Activated naive CD4-positive, alpha-beta T cell treated with anti-CD3 and anti-CD28 coated beads for 36 hours (primary cell): ENCODE measurements at places on chromosomes 16 and 17. TPM values are rescaled to one million over a fixed set of nuclear protein-coding genes. Genes with fewer than 3 reads are reported as not detected.
A peak's percentile ranks its signal among the peaks of the same experiment; 100 is the strongest.

DNA sequence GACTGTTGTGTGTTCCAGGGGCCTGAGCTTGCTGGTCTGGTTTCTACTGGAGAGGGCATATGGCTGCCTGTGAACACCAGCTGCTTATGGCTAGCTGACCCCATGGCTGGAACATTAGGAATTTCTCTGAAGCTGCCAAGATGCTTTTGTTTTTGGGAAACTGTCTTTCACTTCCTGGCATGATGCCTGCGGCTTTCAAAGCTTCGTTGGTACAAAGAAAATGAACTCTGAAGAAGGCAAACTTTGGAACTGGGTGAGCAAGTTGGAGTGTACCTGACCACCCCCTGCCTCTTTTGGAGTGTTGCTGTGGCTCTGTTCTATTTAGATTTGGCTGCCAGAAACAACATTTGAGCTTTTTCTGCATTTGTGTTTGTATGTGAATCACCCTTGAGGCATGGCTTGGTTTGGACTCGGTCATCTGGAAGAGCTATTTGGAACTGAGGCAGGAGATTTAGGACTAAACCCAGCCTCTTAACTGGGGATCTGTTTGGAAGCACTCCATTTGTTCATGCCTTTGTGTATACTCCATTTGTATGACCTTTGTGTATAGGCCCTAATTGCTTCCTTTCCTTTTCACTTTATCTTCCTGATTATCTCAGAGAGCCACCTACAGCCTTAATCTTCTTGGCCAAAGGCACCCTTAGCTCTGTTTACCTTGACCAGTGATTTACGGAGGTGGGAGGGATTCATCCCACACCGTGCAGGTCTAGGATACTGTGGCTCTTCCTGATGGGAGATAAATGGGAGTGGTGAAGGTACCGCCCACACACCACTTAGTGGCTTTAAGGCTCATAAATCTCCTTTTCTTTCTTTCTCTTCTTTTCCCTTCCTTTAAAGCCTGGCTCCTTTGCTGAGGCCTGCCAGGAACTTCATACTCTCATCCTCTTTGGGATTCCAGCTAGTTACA lies 7.3 kb upstream of the CPHXL start:
- no peak overlapping the region for H3K27ac ChIP-seq
- no peak for DNase-seq
- H3K4me1 ChIP-seq = no peaks in the 10 kb centered on the region
- no peak overlapping the region for H3K4me3 ChIP-seq

GRCh38 chr16:77227745-77228144 lies 28.5 kb downstream of the SYCE1L start:
- H3K4me3 ChIP-seq = no peak overlapping the region
- H3K4me1 ChIP-seq = peaks cover 4% of the 10 kb centered on the region
- peaks cover 4% of the 10 kb centered on the region for H3K27me3 ChIP-seq
- H3K36me3 ChIP-seq = no peaks in the 10 kb centered on the region
- H3K27ac ChIP-seq = no peak overlapping the region
- peak; percentile 35 for DNase-seq

DNA sequence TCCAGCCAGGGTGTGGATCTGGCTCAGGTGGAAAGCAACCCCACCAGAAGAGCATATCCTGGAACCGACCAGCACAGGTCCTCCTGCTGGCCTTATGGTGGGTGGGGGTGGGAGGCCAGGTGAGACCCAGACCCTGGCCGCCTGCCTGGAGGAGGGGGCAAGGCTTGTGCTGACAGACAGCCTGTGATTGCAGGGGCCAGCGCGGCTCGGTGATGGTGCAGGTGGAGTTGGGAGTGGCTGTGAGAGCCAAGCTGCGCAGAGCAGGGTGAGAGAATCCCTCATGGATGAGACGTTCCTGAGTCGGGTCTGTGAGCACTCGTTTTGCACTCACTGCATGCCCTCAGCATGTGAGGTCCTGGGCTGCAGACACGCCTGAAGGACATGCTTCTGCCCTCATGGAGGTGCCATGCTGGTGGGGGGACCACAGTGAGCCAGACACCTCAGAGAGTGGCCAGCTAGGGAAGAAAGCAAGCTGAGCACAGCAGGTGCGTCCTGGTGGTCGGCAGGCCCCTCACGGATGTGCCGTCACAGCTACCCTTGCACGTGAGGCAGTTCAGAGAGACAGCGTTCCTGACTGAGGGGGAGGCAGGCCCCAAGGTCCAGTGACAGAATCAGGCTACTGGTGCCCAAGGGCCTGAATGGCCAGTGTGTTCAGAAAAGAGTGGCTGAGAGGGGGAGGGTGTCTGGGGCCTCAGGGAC lies 3.8 kb upstream of the KCNJ12 start:
- H3K4me3 ChIP-seq = no peak overlapping the region
- H3K36me3 ChIP-seq = no peaks in the 10 kb centered on the region
- H3K4me1 ChIP-seq = peaks cover 6% of the 10 kb centered on the region
- no peak overlapping the region for H3K27ac ChIP-seq

SKAP1 gene
- 60.5 TPM for total RNA-seq

USP7 gene
- 155 TPM for total RNA-seq

CCDC154 gene
- total RNA-seq = 0.74 TPM

PRKAR1A gene
- total RNA-seq = 151 TPM

DNA sequence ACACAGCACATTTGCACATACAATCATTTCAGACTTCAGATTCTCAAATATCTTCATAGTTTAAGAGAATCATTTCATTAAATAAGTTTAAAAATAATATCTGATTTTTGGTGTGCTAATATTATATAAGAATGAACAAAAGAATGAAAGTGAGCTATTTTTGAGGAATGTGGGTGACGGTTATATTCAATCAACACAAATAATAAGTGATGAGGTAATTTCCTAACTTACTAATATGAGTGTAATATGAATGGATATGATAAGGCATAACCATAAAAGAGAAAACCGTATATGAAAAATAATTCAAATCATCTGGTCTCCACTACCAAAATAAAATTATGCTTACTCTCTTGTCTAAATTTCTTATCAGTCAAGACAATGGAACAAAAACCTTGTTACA lies 68.4 kb upstream of the NACA2 start:
- H3K4me3 ChIP-seq = no peak overlapping the region
- no peak overlapping the region for H3K27ac ChIP-seq
- H3K4me1 ChIP-seq = no peaks in the 10 kb centered on the region
- H3K36me3 ChIP-seq = no peaks in the 10 kb centered on the region

- no peak for DNase-seq
- peaks cover 34% of the 10 kb centered on the region for H3K4me1 ChIP-seq
- H3K27ac ChIP-seq = no peak overlapping the region
- no peak overlapping the region for H3K4me3 ChIP-seq
- no peaks in the 10 kb centered on the region for H3K36me3 ChIP-seq
Observed at GRCh38 chr16:85446951-85447692, 166.0 kb upstream of the GSE1 start.

GRCh38 chr16:24309258-24310142 lies 53.4 kb downstream of the CACNG3 start:
- H3K36me3 ChIP-seq = no peaks in the 10 kb centered on the region
- peaks cover 13% of the 10 kb centered on the region for H3K27me3 ChIP-seq
- H3K4me1 ChIP-seq = no peaks in the 10 kb centered on the region
- H3K27ac ChIP-seq = no peak overlapping the region
- H3K4me3 ChIP-seq = no peak overlapping the region

ITGAE gene
- total RNA-seq = 31.7 TPM

GRCh38 chr16:76818606-76819181 lies 372.3 kb upstream of the MON1B start:
- H3K27ac ChIP-seq = no peak overlapping the region
- DNase-seq = no peak
- H3K4me1 ChIP-seq = no peaks in the 10 kb centered on the region
- H3K27me3 ChIP-seq = no peaks in the 10 kb centered on the region
- H3K36me3 ChIP-seq = no peaks in the 10 kb centered on the region

GRCh38 chr16:19365486-19365885 lies 52.2 kb upstream of the TMC5 start:
- H3K36me3 ChIP-seq = no peaks in the 10 kb centered on the region
- DNase-seq = no peak
- H3K27me3 ChIP-seq = no peaks in the 10 kb centered on the region
- no peak overlapping the region for H3K27ac ChIP-seq
- no peak overlapping the region for H3K4me3 ChIP-seq
- H3K4me1 ChIP-seq = no peaks in the 10 kb centered on the region

DNA sequence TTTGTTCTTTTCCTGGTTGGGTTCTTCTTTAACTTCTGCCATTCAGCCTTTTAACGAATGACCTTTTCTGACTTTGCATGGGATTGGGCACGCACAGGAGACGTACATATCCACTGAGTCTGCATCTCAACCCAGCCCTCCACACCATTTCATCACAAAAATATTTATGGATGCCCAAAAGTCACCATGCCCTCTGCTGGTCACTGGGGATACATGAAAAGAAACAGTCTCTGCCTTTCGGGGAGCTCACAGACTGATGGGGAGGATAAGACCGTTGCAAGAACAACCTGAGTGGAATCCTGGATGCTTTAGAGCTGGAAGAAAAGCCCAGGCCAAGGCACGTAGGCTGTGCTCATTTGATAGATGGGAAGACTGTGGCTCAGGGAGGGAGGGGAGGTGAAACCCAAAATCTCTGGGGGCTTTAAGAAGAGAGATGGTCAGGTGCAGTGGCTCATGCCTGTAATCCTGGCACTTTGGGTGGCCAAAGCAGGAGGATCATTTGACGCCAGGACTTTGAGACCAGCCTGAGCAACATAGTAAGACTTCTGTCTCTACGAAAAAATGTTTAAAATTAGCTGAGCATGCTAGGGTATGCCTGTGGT lies 7.9 kb upstream of the MT2A start:
- peaks cover 4% of the 10 kb centered on the region for H3K4me1 ChIP-seq
- H3K27me3 ChIP-seq = peaks cover 5% of the 10 kb centered on the region
- no peak overlapping the region for H3K4me3 ChIP-seq
- peak; percentile 44 for DNase-seq

- H3K27me3 ChIP-seq = no peaks in the 10 kb centered on the region
- DNase-seq = no peak
- no peak overlapping the region for H3K27ac ChIP-seq
- H3K4me3 ChIP-seq = no peak overlapping the region
- no peaks in the 10 kb centered on the region for H3K4me1 ChIP-seq
Observed at GRCh38 chr16:81946206-81946605, 65.1 kb downstream of the SDR42E1 start.

TSNAXIP1 gene
- total RNA-seq = 0.50 TPM

- H3K4me3 ChIP-seq = no peak overlapping the region
- no peak overlapping the region for H3K27ac ChIP-seq
- no peaks in the 10 kb centered on the region for H3K36me3 ChIP-seq
- H3K4me1 ChIP-seq = no peaks in the 10 kb centered on the region
- H3K27me3 ChIP-seq = peaks cover 2% of the 10 kb centered on the region
Observed at GRCh38 chr16:6593799-6594198, 738.8 kb upstream of the RBFOX1 start.

DNA sequence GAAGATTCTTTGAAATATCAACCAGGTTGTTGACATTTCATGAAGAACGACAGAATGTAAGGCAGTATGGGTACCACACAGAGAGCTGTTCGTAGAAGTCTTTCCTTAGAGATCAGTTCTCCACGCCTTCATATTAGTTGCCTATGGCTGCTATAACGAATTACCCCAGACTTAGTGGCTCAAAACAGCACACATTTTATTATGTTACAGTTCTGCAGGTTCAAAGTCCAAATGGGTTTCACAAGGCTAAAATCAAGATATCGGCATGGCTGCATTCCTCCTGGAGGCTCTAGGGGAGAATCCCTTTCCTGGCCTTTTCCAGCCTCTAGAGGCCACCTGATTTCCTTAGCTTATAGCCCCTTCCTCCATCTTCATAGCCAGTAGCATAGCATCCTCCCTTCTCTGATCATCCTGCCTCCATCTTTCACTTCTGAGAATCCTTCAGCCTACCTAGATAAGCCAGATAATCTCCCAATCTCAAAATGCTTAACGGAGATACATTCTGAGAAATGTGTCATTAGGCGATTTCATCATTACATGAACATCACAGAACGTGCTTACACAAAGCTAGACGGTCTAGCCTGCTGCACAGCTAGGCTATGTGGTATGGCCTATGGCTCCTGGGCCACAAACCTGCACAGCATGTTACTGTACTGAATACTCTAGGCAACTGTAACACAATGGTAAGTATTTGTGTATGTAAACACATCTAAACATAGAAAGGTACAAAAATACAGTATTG lies 26.0 kb downstream of the ERCC4 start:
- no peak overlapping the region for H3K27ac ChIP-seq
- no peak for DNase-seq
- H3K36me3 ChIP-seq = peaks cover 34% of the 10 kb centered on the region
- no peak overlapping the region for H3K4me3 ChIP-seq
- H3K27me3 ChIP-seq = no peaks in the 10 kb centered on the region

DNA sequence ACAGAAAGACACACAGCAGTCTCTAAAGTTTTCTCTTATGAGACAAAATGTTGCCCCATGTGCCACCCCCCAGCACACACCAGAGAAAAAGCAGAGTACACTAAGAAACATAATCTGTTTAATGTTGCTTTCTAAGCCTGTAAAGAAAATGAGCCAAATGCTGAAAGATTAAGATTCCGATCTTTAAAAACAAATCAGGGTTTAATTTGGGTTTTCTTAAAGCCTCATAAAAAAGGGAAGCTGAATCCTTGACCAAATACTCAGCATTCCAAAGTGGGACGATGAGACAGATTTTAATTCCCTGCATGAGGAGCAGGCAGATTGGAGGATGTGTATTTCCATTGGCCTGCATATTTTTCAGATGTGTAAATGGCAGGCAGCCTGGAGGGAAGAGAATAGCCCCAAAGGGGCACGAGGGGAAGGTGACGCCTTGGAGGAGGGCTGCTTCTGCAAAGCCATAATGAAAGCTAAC lies 118.4 kb downstream of the COPRS start:
- no peaks in the 10 kb centered on the region for H3K4me1 ChIP-seq
- H3K27me3 ChIP-seq = peaks cover 19% of the 10 kb centered on the region
- no peak overlapping the region for H3K27ac ChIP-seq
- no peak for DNase-seq

KRT23 gene
- total RNA-seq = not detected

- H3K4me3 ChIP-seq = no peak overlapping the region
- H3K27me3 ChIP-seq = no peaks in the 10 kb centered on the region
- H3K4me1 ChIP-seq = peaks cover 20% of the 10 kb centered on the region
Observed at GRCh38 chr17:32226886-32227285, 38.7 kb upstream of the RHBDL3 start.

CTRL gene
- total RNA-seq = 1.8 TPM

DNA sequence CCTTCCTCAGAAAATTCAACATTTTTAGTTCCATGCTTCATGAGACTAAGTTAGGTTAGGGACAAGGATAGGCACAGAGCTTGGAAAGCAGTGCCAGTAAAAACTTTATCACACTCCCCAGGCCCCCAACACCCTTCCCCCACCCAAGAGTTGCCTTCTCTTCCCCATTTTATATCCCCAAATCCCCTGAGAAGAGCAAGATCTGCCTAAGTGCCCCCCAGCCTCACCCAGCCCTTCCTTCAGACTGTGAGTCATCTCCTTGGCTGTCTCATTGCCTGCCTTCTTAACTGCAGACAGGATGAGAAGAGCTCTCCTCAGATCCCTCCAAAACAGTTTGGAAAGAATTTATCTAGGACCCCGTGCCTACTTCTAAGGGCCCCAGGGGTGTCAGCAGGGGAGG lies 55.8 kb downstream of the NEUROD2 start:
- H3K27ac ChIP-seq = no peak overlapping the region
- no peak overlapping the region for H3K4me3 ChIP-seq
- no peak for DNase-seq
- H3K36me3 ChIP-seq = peaks cover 20% of the 10 kb centered on the region
- no peaks in the 10 kb centered on the region for H3K4me1 ChIP-seq

- no peaks in the 10 kb centered on the region for H3K36me3 ChIP-seq
- H3K27me3 ChIP-seq = no peaks in the 10 kb centered on the region
- H3K4me1 ChIP-seq = no peaks in the 10 kb centered on the region
- no peak for DNase-seq
Observed at GRCh38 chr16:75928295-75928694, 202.0 kb upstream of the CPHXL start.

- H3K27ac ChIP-seq = no peak overlapping the region
- no peaks in the 10 kb centered on the region for H3K4me1 ChIP-seq
- H3K36me3 ChIP-seq = no peaks in the 10 kb centered on the region
- DNase-seq = no peak
- peaks cover 3% of the 10 kb centered on the region for H3K27me3 ChIP-seq
Observed at GRCh38 chr17:1313270-1314005, 34.0 kb downstream of the TRARG1 start.

PRSS36 gene
- total RNA-seq = 0.93 TPM

ALDH3A1 gene
- total RNA-seq = not detected
